Cortex of kidney (tissue), 1 donor: ENCODE measurements at places on chromosomes 2 and 18.

DNA sequence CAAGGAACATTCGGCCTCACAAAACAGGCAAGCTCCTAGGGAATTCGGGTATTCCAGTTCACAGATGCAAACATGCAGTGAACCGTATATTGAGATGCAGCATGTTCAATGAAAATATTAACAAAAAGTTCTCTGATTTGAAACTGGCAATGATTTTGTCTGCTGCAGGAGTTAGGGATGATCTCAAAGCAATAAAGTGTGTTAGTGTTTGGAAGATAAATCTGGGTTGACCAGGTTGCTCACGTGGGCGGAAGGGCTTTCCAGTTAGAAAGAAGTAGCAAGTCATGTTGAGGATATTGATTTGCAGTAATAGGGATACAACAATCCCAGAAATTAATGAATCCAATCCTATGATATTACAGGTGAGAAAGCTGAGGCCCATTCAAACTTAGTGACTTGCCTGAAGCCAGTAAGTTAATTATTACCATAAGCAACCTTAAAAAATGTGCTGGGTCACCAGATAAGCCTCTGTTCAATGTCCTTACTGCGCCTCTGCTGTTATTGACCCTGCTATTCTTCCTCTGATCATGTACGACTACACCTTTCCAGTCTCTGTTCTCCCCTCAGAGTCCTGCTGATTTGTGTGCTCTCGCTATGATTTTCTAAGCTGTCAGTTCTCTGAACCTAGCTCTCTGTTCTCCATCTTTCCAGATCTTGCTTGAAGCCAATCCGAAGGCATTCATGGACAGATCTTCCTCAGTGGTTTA, 370.8 kb downstream of the DSEL start:
- no peak for DNase-seq

DNA sequence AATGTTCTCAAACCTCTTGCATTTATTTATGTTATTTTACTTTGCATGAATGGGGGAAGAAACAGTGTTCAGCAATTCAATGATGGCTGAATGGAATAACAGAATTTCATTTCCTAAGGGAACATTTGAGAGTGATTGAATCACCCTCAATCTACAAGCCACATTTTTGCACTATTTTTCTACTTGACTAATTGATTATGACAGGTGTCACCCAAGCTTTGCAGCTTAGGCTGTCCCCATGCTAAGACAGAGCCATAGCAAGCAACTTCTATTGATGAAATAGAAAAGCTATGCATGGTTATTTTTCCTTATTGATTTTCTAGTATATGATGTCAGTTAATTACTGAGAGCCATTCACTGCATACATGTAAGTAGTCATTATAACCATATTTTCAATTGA, 795.7 kb downstream of the DCC start:
- no peak for DNase-seq

DNA sequence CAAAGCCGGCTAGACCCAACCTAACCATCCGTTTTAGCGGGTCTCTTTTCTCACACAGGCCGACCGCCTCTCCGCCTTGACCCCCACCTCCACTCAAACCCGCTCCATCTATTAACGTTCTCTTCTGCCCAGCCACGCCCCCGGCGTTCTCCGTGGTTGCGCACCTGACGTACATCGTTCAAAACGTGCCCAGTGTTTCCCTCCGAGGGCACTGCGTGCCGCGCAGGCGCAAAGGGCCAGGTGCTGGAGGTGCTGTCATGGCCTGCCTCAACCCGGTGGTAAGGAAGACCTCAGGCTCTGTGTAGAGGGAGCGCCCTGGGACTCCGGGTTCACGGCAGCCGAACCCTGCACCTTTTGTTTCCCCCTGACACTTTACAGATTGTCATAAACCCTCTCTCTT, at the start of gene GTF2A1L:
GTF2A1L (plus strand) TSS at position 239 of the 400 bp plus-strand sequence; CDS start at position 258, 19 bp downstream.
- DNase-seq, result no peak

GRCh38 chr2:241857041-241857541, 1.6 kb downstream of the PDCD1 start:
- no peak for DNase-seq

DNA sequence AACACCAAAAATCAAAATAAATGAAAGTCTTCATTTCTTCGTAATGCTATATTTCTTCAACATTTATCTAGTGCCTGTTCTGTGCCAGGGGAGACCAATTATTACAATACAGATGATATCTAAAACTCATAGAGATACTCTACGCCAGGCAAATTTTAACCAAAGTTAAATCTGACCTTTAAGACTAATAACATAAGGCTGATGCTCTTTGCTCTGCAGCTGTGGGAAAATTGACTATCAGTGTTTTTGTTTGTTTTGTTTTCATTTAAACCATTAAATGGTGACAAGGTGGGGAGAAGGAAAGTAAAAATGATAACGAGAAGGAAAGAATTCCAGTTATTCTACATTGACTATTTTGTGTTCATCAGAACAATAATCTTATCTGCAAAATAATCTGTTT, 406.4 kb downstream of the LRP1B start:
- no peak for DNase-seq

GRCh38 chr2:28377195-28377816, 15.4 kb upstream of the FOSL2 start:
- no peak for DNase-seq

- no peak for DNase-seq
Measured at GRCh38 chr18:9380621-9381395, 46.2 kb downstream of the TWSG1 start.

DNA sequence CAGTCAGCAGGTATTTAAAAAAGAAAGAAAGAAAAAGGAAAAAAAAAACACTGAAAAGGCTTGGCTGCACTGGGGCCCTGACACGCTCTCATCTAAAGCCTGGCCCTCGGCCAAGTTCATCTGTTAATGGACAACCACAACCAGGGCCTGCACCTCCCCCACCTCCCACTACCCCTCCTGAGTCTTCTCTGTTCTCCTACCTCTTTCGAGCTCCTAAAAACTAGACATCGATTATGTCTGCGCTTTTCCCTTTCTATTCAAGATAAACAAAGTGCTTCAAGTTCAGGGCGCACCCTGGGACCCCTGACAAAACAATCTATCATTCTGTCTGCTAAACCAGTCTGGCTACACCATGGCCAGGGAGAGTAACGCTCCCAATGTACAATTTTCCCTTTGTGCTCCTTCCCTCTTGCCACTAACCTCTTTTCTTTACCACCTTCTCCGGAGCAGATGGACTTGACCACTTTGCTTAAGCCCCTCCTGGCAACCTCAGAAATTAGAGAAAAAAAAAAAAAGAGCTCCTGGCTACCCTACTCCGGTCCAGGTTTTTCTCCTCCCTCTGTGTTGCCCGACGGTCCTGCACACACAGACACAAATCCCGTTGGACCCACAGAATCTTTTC, 22.7 kb downstream of the BCL11A start:
- no peak for DNase-seq

DNA sequence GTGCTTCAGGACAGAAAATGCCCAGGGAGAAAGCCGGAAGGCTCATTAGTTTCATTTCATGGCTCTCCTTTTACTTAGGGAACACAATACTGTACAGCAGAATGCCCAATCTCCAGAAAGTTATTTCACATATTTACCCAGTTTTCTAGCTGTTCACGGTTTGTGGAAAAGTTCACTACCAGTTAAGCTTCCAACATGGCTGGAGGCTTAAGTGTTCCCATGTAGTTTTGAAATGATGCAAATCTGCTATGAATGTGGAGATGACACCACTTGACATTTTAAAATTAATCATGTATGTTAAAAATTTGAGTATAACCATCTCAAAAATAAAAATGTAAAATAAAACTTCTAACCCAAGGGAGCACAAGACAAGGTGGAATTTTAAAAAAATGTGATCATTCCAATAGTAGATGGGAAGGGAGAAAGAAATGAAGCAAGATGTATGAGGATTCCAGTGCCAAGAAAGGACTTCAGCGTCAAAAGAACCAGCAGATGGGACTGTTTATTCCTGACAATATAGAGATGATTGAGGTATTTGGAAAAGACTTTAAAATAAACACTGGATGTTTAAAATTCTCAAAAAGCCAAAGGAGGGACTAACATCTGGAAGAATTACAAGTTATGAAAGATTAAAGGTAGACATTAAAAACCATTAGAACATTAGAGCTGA, 60.9 kb upstream of the OSR1 start:
- DNase-seq, result no peak

GRCh38 chr18:28689588-28689987, 512.7 kb upstream of the CDH2 start:
- DNase-seq, result no peak

DNA sequence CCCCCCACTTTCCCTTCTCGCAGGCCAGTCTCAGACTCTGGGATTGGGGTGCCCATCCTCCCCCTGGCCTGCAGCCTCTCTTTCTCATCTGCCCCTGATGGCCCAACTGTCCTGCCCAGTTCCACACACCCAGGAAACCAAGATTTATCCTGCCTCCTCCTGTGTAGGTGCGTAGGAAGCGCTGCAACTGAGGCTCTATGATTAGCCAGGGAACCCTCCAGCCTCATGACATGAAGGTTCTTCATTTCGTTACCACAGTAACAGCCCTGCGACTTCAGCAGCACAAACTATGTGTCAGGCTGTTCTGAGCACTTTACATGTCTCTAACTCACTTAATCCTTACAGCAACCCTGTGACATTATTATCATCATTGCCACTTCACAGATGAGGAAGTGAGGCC, 305.9 kb downstream of the CELF4 start:
- DNase-seq, result no peak

GRCh38 chr18:59767732-59768131, 70.5 kb upstream of the CCBE1 start:
- no peak for DNase-seq

GRCh38 chr2:47819834-47820233, 36.9 kb downstream of the MSH6 start:
- no peak for DNase-seq

- DNase-seq, result no peak
Measured at GRCh38 chr18:9731380-9731779, 23.3 kb downstream of the RAB31 start.

DNA sequence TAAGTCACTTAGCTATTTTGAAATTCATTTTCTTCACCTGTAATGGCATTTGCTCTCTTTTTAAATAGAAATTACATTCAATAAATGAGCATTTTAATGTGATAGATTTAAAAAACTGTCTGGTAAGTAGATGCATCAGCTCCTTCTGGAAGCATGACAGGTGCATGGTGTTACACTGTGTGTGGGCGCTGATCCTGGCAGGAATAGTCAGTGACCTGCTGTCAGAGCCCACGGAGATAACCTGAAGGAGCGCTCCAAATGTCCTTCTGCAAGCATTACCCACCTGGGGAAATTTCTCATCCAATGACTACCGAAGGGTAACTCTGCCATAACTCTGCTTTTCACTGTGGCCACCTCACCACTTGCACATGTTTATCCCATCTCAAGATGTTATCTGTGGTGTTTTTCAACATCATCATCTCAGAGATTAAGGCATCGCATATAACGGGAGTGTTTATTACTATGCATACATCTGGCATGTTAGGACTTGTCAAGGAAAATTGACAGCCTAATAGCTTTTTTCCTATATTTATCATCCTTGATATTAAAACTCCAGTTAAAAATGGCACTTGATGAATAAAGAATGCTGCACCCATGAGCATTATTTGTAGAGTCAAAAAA, 637.3 kb downstream of the ERBB4 start:
- DNase-seq, result no peak

GRCh38 chr2:191333911-191334357, 88.7 kb downstream of the MYO1B start:
- DNase-seq, result no peak

- no peak for DNase-seq
Measured at GRCh38 chr2:199378948-199379650, 78.6 kb downstream of the SATB2 start.

- no peak for DNase-seq
Measured at GRCh38 chr18:64207820-64208219, 58.9 kb upstream of the LINC00305 start.

GRCh38 chr2:20236496-20236895, 11.6 kb upstream of the SDC1 start:
- no peak for DNase-seq

- no peak for DNase-seq
Measured at GRCh38 chr2:230944123-230944653, 19.1 kb upstream of the GPR55 start.

DNA sequence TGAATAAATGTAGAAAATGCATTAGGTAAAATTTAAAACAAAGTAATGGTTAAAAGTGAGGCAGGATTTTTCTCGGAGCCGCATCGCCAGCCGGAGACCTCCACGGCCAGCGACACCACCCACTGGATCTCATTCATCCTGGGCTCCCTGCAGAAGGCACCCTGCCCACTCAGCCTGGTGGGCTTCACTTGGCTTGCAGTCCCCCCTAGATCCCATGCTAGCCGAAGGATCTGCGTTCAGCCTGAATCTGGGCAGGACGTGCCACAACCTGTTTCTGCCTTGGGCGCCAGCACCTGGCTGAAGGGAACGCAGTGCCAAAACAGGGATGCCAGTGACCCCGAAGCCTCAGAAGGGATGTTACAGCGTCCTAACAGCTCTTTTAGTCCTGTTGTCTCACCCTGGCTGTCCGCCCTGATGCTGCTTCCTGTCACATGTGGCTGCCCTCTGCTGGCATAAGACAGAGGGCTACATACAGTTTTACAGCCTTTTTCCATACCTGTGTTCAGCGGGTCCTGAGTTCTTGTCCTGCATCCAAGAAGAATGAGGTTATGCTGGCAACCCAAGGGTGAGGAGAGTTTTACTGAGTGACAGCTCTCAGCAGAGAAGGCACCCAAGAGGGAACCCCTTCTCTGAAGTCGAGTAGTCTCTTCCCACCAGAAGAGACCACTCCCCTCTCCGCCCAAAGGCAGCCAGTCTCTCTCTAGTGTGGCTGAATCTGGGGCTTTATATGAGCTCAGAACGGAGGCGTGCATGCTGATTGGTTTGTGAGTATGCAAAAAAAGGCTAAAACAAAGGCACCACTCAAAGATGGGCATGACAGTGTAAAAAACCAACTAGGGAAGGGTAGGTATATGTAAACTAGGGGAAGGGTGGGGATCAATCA, 173.1 kb upstream of the GYPC start:
- DNase-seq, result no peak

DNA sequence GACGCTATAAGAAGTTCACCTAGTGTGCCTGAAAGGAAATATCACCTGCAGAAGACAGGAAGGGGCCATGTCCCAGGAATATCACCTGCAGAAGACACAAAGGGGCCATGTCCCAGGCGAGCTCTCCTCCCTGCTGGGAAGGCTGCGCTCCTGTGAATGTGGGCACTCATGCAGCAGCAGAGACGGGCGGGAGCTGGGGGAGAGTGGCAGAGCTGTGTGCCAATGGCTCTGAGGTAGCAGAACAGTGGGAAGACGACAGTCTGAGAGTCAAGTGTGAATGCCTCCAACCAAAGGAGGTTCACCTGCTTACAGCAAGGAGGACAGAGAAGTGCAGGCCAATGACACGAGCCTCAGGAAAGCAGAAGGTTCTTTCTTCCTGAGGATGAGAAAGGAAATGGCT, 117.9 kb upstream of the SALL3 start:
- no peak for DNase-seq

GRCh38 chr18:21897811-21898210, 157.2 kb downstream of the MIB1 start:
- no peak for DNase-seq
